Substantia nigra (tissue), 51 donors: ENCODE measurements at places on chromosomes 3 and 15.

DNA sequence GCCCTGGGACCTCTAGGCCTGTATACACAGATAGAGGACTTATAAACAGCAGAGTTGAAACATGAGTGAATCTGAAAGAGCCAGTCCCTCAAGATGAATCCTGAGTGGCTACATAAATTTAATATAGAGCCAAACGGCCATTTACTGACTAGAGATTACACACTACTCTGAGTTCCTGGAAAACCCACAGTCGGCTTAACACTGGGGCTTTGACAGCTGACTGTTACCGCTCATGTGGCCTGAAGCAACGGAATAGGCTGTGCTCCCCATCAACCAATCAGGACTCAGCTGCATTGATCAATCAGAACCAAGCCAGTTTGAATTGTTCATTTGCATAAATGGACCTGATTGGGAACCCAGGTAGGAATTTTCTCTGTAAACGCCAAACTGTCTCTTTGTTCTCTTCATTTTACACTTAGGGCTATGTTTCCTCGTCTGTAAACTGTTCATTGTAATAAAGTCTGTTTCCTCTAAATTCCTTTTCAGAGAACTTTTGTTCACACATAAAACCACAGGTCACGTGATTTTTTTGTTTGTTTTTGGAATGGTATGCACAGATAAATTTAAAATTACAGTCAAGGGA is 40.5 kb downstream of the CCNL1 start:
- no peak for DNase-seq

- no peak for DNase-seq
Observed at GRCh38 chr3:44128057-44128775, 113.5 kb upstream of the TOPAZ1 start.

DNA sequence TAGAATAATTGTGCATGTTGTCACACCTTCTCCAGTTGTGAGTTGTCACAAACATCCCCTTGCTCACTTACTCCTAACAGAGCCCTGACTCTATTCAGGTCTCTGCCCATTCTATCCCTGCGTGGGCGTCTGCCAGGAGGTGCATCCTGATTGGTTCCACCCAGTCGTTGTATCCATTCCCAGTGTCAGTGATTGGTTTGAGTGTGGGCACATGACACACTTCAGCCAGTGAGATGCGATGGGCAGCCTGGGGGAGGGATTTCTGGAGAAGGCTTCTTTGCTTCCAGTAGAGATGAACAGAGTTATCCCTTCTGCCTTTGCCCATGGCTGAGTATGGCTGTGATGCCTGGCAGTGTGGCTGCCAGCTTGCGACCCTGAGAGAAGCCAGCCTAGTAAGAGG is 18.7 kb downstream of the PXYLP1 start:
- no peak for DNase-seq

DNA sequence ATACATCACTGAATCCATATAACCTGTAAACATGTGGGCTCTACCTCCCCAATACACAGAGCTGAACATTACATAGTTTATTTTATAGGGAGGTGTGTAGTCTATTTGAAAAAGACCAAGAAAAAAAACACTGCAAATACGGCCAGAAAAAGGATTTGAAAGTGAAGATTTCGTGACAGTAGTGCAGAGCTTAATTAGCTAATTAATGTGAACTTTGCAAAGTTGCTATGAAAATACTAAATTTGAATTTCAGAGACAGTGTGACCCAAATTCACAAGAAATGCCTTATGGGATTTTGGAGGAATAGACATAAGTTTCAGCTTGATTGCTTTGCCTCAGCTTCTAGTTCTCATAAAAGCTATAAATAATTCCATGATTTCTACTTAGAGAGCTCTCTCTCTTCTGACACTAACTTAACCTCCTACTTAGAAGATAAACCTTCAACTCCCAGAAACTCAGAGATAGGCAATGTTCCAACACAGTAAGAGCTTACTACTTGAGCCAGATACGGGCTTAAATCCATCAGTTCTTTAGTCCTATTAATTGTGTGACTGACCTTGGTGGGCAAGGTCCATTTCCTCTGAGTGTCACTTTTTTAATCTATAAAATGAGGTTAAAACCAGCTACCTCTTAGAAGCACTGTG is 87.3 kb upstream of the THBS1 start:
- DNase-seq, result no peak

DNA sequence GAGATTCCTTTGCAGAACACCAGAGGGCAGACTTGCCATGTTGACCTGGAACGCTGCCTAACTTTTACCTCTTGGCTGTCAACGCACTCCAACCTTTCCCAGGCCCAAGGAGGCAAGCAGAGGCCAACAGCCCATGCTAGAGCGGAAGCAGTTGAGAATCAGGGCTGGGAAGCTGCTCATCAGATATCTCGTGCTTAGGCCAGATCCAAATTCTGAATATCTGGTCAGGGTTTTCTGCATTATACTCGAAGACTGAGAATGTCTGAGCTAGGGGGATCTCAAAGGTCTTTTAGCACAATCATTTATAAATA is 2.5 kb downstream of the XIRP1 start:
- DNase-seq, result no peak
